Hair follicle dermal papilla cell (primary cell): ENCODE measurements at places on chromosomes 16 and 17. TPM values are rescaled to one million over a fixed set of nuclear protein-coding genes. Genes with fewer than 3 reads are reported as not detected.

SCNN1G gene
- total RNA-seq = not detected in 2 replicates

C16orf96 gene
- under 0.01 and 0.12 TPM in 2 replicates for total RNA-seq

EEF2K gene
- 25.3 and 41.4 TPM in 2 replicates for total RNA-seq

EPX gene
- not detected in 2 replicates for total RNA-seq

KRTAP1-1 gene
- not detected in 2 replicates for total RNA-seq

OTOP3 gene
- not detected in 2 replicates for total RNA-seq

SLC38A7 gene
- 44.5 and 59.4 TPM in 2 replicates for total RNA-seq

TMEM238L gene
- not detected in 2 replicates for total RNA-seq

MT1F gene
- total RNA-seq = 0.16 TPM in 1 of 2 replicates, not detected in the other

SHBG gene
- total RNA-seq = 0.36 TPM in 1 of 2 replicates, not detected in the other

C17orf100 gene
- 0.12 and 0.49 TPM in 2 replicates for total RNA-seq
